Umbilical cord (tissue), 2 donors: ENCODE measurements at places on chromosomes 5 and 9.

DNA sequence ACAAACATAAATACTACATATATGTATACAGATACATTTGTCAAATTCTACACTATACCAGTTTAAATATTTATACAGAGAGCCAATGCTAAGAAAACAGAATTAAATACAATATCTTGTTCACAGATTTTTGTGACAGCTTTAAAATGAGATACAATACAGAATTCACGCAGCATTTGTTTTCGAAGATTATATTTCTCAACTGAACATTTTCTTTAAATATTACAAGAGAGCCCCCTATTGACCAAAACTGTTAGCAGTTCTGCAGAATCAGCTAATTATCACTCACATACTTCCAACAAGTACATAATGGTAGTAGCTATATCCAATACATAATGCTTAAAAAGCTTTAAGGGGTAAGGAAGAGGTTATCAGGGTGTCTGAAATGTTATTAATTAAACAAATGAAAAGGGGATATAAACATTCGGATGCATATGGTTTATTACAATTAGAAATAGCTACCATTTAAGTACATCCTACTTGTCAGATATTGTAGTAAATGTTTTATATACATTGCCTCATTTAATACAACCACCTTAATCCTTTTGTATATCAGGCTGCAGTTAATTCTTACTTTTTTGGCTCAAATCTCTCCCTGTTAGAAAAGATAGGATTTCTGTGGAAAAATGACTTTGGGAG, 31.7 kb downstream of the ZDHHC21 start:
- DNase-seq, result peak; percentile 30

GRCh38 chr5:62576570-62577170, 1.9 kb upstream of the LRRC70 start:
- no peak for DNase-seq

DNA sequence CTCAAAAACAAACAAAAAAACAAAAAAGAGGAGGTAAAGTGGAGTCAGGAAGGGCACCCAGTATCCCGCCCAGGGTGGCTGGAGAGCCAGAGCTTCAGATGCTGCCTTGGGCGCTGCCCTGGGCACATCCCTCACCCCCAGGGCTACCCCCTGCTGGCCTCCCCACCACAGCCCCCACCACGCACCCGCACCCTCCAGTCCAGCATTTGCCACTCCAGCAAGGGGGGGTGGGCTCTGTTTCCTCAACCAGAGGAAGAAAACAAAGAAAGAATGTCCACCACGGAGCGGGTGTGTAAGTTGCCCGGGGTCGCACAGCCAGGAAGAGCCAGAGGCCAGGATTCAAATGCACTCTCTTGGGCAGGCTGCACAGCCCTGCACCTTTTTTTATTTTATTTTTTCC, 86.1 kb downstream of the NTNG2 start:
- no peak for DNase-seq

DNA sequence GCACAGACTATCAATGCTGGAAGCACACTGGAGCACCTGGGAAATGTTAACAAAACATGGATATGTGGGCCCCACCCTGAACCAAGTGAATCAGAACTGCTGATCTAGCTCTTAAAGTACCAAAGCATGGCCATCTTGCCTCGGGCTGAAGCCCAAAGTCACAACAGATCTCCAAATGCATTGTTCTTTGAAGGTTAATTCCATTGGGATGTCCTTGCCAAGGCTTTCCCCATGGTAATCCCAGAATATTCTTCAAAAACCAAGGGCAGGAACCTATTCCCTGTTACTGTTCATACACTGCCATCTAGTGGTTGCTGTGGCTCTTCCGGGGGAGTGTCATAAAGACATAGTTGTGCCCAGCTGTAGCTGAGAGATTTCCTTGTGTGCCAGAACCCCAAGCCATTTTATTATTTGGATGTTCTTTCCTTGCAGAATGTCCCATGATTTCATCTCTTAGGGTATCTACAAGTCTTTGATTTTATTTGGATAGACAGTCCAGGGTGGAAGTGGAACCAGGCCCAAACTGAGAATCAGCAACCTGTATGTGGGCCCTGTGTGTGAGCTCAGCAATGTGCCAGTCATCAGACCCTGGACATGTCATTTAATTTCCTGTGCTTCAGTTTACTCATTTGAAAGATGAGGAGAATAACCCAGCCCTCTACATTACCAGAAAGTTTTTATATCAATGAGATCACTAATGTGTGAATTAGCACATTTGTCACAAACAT, 290.0 kb downstream of the ACTL7B start:
- DNase-seq, result peak; percentile 94

- no peak for DNase-seq
Measured at GRCh38 chr9:133954862-133955529, 37.1 kb downstream of the VAV2 start.
